ENCODE measurements at places on chromosomes 7 and 10.
A peak's percentile ranks its signal among the peaks of the same experiment; 100 is the strongest.

DNA sequence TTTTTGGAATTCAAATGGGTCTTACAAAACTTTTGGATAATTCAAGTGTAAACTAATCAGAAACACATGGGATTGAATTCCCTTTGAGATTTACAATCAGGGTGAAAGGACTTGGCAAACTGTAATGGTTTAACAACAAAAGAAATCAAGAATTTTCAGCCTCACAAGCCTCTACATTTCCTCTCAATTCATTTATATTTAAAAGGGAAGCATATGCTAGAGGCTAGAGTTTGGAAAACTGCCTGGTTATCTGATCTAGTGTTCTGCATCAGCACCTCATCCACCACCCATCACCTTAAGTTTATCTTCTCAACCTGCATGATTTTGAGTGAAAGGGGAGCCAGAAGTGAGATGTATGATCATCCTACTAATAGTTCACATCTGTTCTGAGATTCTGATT, 120.7 kb downstream of the TES start:
- no peak for DNase-seq

DNA sequence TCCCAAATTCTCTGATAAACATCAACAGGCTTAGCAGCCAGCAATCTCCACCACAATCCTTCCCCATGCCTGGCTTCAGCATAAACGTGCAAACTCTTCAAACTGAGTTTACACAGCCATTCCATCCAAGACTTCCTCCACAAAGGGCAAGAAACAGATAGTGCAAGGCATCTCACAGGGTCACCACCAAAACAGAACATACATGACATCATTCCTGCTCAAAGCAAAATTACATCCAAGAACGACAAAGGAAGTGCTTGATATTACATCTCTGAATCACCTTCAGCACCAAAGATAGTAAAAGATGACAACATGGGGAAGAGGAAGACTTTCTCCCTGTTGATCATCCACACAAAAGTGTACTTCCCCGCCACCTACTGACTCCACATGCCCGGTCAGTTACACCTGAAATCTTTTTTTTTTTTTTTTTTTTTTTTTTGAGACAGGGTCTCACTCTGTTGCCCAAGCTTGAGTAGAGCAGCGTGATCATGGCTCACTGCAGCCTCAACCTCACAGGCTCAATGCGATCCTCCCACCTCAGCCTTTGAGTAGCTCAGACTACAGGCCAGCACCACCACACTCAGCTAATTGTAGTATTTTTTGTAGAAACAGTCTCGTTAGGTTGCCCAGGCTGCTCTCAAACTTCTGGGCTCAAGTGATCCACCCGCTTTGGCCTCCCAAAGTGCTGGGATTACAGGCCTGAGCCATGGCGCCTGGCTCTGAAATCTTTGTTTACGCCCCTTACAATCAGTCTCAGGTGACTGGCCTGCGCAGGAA, 127.5 kb downstream of the PARD3 start:
- DNase-seq, result no peak

- peak; percentile 40 for DNase-seq
These were observed 8.0 kb upstream of the GRK5 start for GRCh38 chr10:119199231-119199992.

DNA sequence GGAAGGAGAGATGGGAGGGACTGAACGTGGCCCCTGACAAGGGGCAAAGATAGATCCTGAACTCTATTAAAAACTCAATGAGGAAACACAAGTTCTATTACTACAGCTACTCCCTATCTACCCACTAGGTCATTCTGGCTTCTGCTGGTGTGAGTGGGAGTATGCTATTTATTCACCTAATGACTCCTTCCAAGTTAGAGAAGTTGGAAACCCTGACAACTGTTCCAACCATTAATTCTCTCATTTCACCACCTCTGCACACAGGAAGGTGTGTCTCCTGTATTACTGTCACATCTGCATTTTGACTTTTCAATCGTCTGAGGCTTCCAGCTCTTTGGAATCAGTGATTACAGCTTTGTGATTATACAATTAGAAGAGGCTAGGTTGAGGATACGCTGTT, 169.4 kb upstream of the ADO start:
- DNase-seq, result no peak

DNA sequence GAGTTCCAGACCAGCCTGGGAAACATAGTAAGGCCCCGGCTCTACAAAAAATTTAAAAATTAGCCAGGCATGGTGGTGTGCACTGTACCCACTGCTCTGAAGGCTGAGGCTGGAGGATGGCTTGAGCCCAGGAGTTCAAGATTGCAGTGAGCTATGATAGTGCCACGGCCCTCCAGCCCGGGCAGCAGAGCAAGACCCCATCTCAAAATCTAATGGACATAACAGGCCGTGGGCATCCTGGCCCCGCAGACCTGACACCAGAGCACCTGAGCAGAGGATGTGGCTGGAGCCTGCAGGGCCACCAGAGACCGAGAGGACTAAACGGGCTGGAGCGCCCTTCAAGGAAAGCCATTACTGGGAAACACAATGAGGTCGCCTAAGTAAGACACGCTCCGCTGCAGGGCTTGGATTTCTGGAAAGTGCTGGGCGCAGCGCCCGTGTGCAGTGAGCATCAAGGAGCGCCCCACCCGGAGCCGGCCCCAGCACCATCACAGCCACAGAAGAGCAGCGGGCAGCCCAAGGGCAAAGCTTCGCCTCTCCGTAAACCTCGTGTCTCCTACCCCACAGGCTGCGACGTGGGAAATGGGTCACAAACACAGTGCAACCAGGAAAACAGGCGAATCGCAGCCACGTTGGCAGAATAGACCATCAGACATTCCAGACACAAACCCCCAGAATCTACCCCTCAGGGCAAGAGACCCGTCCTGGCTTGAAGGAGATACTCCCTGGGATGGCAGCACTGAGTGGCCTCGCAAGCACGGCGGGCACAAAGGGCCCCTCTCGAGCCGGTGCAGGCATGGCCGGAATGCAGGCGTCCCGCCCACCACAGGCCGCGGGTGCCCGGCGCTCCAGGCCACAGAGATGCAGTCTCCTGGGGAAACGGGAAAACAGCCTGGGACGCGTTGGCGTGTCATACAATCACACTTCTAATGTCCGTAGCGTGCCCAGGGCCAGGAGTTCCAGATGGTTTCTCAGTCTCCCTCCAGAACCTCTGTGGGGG, 4.9 kb downstream of the RADIL start:
- DNase-seq, result no peak

- DNase-seq, result no peak
These were observed 95.1 kb downstream of the ETV1 start for GRCh38 chr7:13894377-13894776.

GRCh38 chr10:54094321-54094720, 706.7 kb downstream of the PCDH15 start:
- DNase-seq, result no peak

DNA sequence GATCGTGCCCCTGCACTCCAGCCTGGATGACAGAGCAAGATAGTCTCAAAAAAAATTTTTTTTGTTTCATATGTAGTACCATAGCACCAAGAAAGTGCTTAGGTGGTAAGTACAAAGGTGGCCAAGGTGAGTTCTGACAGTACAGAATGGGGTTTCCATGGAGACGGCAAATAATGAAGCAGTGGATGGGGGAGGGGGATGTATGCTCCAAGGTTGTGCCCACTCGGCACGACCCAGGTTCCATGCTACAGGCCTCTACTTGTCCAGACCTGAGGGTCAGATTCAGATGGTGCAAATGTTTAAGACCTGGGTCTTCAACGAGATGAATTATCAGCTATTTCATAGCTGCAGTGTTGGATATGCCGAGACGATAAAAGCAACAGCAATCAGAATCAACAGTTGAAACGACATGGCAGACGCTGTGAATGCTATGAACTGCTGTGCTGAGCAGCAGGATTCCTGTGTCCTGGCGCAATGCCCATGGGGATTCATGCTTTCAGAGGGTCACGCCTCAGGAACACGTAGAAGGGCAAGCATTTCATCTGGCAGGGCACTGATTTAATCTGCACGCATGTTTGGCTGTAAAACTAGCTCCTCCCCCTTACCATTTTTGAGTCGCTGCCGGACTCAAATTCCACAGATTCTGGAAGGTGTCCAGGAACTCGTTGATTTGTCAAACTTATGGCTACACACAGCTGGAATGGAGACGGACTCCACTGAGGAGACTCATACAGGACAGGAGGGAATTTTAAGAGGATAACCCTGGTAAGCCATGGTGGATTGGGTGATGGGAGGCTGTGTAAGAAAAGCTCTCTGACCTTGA, 256.5 kb downstream of the FRMD4A start:
- DNase-seq, result no peak

- no peak for DNase-seq
These were observed 277.7 kb downstream of the ZEB1 start for GRCh38 chr10:31596765-31597164.

DNA sequence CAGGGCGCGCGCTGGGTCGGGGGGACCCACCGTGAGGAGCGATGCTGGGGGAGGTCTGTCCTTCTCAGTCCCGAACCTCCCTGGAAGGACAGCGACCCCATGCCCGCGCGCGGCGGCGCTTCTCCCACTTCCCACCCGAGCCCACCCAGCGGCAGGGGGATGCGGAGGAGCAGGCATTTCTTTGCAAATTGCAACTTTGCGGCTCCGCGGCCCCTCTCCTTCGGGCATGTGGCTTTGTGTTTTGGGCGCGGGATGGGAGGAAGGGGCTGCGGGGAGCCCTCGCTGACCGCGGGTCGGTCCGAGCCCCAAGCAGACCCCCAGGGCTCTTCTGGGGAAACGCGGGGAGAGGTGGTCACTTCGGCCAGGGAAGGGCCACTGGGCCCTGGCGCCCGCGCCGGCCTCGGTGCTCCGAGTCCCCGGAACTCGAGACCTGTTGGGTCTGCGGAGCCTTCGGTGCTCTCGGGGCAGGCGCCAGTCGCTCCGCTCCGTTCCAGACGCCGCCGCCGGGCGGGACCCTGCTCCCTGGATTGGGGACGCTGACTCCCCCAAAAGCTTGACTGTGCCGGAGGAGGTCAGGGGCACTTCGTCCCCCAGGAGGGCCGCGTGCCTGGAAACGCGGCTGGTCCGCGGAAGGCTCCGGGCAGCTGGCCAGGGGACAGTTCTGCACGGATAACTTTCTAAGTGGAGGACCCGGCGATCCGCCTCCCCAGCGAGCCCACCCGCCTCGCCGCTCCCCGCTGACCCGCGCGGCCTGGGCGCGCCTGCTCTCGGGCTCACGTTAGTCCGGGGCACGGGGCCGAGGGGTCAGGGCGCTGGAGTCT, 164.2 kb upstream of the DPP6 start:
- no peak for DNase-seq

- DNase-seq, result no peak
These were observed 89.2 kb upstream of the CAPZA2 start for GRCh38 chr7:116772926-116773749.

DNA sequence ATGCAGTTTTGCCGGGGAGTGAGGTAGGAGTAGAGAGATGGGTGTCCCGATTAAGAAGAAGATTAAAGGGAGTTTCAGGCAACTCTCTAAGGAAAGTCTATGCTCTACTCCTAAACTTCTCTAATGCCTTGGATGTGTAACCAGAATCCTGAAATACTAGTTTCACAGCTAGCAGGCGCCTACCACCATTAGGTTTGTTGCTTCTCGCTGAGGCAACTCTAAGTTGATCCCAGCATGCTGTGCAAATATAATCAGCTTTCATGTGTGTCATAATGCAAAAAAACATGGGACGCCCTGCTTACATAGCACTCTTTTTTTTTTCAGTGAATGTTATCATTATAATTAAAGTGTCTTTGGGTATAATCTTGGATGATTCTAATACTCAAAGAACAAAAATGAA, 50.4 kb upstream of the FAM3C start:
- DNase-seq, result no peak

- DNase-seq, result no peak
These were observed 38.3 kb upstream of the SFMBT2 start for GRCh38 chr10:7449063-7449695.

DNA sequence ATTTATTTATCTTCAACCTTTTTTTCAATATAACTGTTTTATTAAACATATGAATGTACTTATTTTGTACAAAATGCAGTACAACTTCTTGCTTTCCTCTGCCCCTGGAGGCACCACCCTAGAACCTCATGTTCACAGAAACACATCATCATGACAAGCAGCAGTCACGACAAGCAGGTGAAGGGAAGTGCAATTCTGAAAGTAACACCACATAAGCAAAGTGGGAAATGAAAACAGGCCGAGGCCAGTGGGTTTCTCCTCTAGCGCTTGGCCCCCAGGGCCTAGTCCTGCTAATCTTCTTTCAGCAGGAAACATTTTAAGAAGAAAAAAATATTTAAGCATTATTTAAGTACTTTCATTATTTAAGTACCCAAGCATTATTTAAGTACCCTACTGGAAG, 598.1 kb downstream of the SH2D4B start:
- DNase-seq, result no peak

DNA sequence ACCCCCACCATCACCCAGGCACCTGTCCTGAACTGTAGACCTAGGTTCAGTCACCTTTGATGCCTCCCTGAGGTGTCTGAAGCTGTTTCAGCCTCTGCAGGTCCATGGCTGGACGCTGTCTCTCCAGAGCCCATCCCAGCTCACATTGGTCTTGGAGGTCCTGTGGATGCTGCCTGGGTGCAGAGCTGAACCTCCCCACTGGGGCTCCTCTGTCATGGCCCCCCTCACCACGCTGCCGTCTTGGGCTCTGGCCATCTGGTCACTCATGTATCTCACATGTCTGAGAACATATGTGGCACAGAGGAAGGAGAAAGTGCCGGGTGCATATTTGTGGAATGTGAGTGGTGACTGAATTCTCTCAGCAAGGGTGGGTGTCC, 108.9 kb downstream of the NKX6-2 start:
- DNase-seq, result no peak

- DNase-seq, result no peak
These were observed 22.8 kb downstream of the FAM107B start for GRCh38 chr10:14751921-14752320.

GRCh38 chr10:84065804-84066601, 73.3 kb upstream of the GHITM start:
- no peak for DNase-seq

- no peak for DNase-seq
These were observed 4.4 kb downstream of the LARP4B start for GRCh38 chr10:927131-927530.

GRCh38 chr7:21754963-21755362, 190.7 kb downstream of the CDCA7L start:
- DNase-seq, result no peak

- no peak for DNase-seq
These were observed 235.3 kb downstream of the CCDC3 start for GRCh38 chr10:12766223-12766622.

- no peak for DNase-seq
These were observed 227.0 kb downstream of the BBS9 start for GRCh38 chr7:33356336-33356735.

DNA sequence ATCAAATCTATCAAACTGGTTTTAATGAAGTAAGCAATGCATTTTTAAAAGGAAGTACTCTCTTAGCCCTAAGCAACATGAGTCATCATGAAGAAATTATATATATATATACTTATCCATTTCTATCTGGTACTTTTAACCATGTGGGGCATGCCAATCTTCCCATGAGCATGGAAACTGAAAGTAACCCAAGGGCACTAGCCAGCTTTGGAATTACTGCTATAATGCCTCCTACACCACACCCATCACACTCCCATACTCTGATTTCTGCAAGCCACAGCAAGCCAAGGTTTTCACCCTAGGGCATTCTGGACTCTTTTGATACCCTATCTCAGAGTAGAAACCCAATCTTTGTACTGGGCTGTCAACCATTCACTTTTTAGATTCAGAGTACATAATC, 204.6 kb downstream of the IMMP2L start:
- no peak for DNase-seq

- no peak for DNase-seq
These were observed 41.4 kb upstream of the NPFFR1 start for GRCh38 chr10:70324951-70325781.

- no peak for DNase-seq
These were observed 170.5 kb upstream of the KLF6 start for GRCh38 chr10:3955493-3955892.
